ENCODE measurements at places on chromosomes 1 and 21.

DNA sequence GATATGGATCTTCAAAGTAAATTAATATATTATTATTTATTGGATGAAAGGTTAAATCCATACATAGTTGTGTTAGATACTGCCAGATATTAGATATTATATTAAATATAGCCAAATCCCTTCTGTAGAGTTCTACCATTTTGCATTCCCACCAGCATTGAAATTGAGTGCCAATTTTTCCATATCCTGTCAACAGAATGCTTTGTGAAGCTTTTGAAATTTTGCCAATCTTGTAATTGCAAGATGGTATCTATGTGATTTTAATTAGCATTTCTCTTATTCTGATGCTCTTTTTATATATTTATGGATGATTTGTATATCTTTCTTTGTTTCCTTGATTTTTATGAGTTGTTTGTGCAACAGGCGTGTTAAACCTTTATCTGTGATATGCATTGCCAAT, 67.0 kb upstream of the CD34 start:
- no peak for DNase-seq

GRCh38 chr1:166822385-166822784, 16.9 kb upstream of the POGK start:
- no peak for DNase-seq

DNA sequence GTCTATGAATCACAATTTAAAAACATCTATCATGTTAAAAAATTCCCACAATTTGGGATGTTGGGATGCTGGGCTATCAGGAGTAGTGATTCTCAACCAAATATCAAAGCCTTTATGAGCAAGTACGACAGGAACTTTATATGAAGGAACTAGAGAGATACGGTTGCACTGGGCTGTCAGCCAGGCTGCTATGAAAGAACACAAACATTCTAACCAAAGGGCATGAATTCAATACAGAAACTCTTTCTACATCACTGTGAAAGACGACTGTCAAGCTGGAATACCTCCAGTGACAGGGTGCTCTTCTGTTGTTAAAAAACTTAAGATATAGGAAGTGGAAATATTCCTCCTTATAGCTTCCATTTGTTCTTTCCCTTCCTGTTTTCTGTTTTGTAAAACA, 9.8 kb downstream of the CACNA1E start:
- no peak for DNase-seq

DNA sequence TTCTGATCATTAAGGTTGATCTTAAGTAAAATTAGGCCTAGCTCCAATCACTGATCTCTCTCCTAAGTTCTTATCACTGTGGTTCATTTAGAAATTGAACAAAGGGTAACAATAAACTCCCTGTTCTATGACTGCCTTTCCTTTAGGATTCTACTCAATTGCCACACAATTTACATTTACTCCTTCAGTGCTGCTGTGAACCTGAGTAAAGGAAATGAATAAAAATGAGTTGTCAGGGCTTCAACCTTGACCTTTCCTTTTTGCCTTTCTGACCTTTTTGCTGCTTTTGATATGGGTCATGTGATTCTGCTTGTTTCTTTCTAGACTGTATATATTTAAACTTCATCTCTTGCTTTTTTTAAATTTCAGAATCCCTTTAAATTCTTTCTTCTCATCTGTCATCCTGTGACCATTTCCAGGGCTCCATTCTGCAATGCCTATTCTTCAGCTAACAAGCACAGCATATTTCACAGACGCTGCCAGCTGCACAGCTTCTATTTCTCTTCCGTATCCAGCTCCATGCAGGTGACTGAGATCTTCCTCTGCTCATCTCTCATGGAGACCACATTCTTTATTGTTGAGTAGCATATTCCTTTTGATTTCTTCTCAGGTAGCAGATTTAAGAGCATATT, 3.2 kb downstream of the LRRC8B start:
- no peak for DNase-seq

- no peak for DNase-seq
Observed at GRCh38 chr1:150003801-150004200, 6.7 kb downstream of the OTUD7B start.

GRCh38 chr1:26848941-26849774, 13.8 kb upstream of the SFN start:
- DNase-seq: no peak

- DNase-seq: no peak
Observed at GRCh38 chr21:44010429-44010828, 1.7 kb upstream of the TRAPPC10 start.

- DNase-seq: no peak
Observed at GRCh38 chr1:47751996-47752451, 245.2 kb downstream of the TRABD2B start.

DNA sequence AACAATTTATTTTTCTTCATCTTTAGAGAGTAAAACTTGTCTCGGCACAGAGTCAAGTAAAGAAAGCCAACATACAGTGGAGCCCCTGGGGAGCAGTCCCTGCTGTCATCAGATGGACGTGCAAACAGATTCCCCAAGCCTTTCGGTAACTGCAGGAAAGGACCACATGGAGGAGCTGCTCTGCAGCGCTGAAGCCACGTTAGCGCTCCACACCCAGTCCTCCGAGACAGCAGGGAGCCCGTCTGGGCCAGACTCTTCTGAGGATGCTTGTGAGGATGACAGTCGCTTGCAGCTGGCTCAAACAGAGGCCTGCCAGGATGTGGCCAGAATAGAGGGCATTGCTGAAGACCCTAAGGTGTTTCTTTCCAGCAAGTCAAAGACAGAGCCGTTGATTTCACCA, 77.1 kb upstream of the SCCPDH start:
- peak; percentile 17 for DNase-seq

GRCh38 chr21:46597031-46597430, 7.9 kb downstream of the S100B start:
- no peak for DNase-seq

DNA sequence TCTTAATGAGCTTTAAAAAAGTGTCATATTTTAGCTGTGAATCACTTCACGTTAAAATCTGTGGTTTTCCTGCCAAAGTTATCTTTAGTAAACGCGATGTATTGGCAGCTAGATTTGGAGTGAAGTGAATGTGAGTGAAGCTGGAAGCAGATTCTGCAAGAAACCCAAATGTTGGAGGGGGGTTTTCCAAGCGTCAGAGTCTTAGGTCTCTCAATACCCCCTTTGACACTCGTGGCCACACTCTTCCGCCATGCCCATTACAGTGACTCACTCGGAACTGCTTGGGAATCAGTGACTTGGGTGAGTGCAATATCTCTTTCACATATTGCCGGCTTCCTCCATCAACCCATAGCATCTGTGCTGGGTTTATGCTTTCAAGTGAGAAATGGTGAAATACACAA, 17.5 kb downstream of the B3GALT5 start:
- no peak for DNase-seq

DNA sequence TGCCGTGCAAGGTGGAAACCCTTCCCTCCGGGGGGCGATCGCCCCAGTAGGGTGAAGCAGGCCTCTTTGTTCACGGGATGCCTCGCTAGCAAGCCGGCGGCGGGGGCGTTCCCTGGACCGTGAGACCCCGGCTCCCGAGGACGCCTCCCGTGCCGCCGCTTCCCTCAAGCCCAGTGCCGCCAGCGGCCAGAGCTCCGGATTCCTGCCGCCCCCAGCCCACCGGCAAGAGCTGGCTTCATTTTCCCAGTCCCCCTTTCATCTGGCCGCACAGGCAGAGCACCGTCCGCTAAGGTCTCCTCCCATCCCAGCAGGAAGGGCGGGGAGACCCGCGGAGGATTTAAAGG, 16.3 kb downstream of the IER5 start:
- peak; percentile 46 for DNase-seq

- peak; percentile 70 for DNase-seq
Observed at GRCh38 chr1:225653463-225654276, 747 bp upstream of the ENAH start.

All from hypothalamus (tissue), 51 donors.